MM.1S (cell line): ENCODE measurements at places on chromosomes 7 and 10.

DNA sequence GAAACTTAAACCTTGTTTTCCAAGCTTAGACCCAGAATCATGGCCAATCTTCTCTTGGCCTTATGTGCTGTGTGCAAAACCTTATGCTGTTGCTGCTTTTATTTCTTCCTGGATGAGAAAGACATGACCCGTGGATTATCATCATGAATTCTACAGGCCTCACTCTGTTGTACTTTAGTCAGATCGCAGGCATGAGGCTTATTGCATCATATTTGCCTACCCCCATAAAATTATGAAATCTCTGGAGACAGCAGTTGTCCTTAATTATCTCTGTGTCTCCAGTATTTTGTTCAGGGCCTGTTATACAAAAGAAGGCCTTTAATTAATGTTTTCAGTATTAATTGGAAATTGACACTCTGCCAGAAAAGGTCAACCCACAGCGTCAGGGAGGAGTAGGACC, 71.6 kb downstream of the PLCE1 start:
- DNase-seq = no peak

DNA sequence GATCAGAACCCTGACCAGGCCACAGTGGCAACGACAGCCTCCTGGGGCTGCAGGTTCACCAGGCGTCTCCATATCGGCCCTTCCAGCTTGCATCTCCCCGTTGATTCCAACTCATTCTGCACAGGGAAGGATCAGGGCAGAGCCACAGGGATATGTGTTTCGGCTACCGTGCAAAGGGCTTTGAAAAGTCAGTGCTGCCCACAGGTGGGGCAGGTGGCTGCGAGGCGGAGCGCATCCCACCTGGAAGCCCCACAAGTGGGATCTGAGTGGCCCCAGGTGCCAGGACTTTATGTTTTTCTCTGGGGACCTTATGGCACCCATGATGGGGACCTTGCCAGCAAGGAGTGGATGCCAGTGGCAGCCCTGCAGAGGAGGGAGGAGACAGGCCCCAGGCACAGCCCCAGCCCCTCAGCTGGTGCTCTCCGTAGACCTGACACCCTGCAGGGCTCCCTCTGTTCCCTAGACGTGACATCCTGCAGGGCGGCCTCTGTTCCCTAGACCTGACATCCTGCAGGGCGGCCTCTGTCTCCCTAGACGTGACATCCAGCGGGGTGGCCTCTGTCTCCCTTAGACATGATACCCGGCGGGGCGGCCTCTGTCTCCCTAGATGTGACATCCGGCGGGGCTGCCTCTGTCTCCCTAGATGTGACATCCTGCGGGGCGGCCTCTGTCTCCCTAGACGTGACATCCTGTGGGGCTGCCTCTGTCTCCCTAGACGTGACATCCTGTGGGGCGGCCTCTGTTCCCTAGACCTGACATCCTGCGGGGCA, 189.4 kb downstream of the ELFN1 start:
- no peak for DNase-seq

DNA sequence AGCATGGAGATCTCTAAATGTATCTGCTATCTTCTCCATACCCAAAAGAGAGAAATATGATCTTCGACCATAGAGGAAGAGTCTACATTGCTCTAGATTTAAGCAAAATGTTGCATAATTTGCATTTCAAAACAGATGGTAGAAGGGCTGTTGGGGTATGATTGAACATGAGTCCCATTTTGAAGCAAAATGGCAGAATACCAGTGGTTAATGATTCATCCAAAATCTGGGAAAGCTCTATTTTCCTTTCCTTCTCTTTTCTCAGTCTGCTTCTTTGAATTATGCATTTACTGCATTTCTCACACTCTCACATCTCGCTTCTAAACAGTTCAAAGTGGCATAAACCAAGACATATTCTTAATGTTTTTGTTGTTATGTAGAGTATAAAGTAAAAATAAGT, 178.5 kb downstream of the MACC1 start:
- DNase-seq = no peak

- DNase-seq = no peak
These were observed 5.8 kb downstream of the IFIT1 start for GRCh38 chr10:89398003-89398749.

DNA sequence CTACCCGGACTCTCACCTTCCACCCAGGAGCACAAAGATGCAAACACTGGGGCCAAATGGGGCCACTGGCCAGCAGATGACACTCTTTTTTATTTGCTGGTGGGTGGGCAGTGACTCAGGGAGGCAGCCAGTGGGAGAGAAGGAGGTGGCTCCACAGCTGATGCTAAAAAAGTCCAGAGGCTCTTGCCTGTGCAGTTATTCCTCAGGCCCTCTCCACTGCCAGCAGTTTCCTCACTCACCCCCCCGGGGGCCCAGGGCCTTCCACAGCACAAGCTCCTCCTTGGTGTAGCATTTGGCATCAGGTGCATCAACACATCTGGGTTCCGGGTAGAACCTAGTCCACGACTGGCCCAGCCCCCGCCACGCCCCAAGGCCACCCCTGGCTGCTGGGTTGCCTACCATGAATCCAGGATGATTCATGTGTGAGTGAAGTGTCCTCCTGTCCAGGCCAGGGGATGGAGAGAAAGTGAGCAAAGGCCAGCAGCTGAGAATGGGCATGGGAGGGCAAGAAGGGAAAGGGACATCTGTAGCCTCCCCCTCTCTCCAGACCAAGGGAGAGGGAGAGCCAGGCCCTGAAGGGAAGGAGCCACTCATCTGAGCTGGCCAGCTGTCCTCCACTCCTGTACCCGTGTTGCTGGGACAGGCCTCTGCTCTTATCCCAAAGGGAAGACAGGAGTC, 1.7 kb upstream of the KCNH2 start:
- no peak for DNase-seq

GRCh38 chr7:28808796-28809533, 149.2 kb downstream of the TRIL start:
- no peak for DNase-seq

GRCh38 chr10:95121904-95122303, 52.6 kb upstream of the CYP2C8 start:
- DNase-seq = no peak

GRCh38 chr7:31027161-31027965, 24.7 kb upstream of the ADCYAP1R1 start:
- DNase-seq = no peak

DNA sequence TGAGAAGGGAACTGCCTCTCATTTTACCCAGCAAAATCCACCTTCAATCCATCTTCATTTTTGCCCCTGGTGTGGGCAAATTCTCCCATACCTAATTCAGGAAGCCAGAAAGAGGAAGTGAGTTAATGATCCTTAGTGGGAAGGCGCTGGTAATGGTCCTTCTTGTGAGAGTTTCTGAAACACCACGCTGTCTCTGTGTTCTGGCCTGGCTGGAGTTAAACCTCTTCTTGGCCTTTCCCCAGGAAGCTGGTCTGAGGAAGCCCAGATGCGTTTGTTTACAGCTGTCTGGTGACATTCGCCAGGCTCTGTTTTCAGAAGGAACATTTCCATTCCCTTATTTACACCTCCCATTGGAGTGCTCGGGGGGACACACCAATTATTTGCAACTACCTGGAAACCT, 24.3 kb downstream of the HTRA1 start:
- no peak for DNase-seq

- no peak for DNase-seq
These were observed 59.4 kb downstream of the MTPN start for GRCh38 chr7:135917721-135918120.

- no peak for DNase-seq
These were observed 261.0 kb upstream of the MKLN1 start for GRCh38 chr7:131066635-131067034.

- DNase-seq = no peak
These were observed 8.2 kb upstream of the BLVRA start for GRCh38 chr7:43750016-43750887.

- DNase-seq = no peak
These were observed 45.7 kb downstream of the COL28A1 start for GRCh38 chr7:7490003-7490402.

DNA sequence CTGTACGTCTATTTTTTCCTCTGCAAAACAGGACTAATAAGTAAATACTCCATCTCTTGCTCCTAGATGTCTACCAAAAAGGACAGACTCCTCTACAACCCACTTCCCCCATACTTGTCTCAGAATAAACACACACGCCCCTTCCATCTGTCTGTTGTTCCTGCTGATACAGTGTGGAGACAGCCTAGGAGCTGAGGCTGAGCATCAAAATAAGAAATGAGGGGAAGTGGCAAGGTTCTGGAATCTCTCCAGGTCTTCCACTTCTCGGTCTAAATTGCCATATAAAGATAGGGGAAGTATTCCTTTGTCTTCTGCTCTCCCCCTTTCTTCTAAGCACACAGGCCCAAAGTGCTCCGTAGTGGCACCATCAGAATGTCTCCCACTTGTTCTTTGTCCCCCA, 30.8 kb upstream of the VSIR start:
- no peak for DNase-seq

- no peak for DNase-seq
These were observed 758.7 kb upstream of the CELF2 start for GRCh38 chr10:10259013-10259412.
